ENCODE measurements at places on chromosomes 6 and 20.

- no peak overlapping the region for H3K27ac ChIP-seq
- H3K4me1 ChIP-seq, result peaks cover 36% of the 10 kb centered on the region
- H3K36me3 ChIP-seq, result no peaks in the 10 kb centered on the region
- DNase-seq, result no peak
- H3K4me3 ChIP-seq, result no peak overlapping the region
Observed at GRCh38 chr6:156787569-156788492, 10.7 kb downstream of the ARID1B start.

GRCh38 chr6:122116835-122117627 lies 282.4 kb upstream of the HSF2 start:
- DNase-seq, result no peak
- no peak overlapping the region for H3K4me3 ChIP-seq
- H3K36me3 ChIP-seq, result no peaks in the 10 kb centered on the region
- no peaks in the 10 kb centered on the region for H3K27me3 ChIP-seq

- DNase-seq, result no peak
- H3K27ac ChIP-seq, result no peak overlapping the region
- H3K4me1 ChIP-seq, result no peaks in the 10 kb centered on the region
- no peaks in the 10 kb centered on the region for H3K36me3 ChIP-seq
- H3K27me3 ChIP-seq, result no peaks in the 10 kb centered on the region
Observed at GRCh38 chr6:88535306-88535705, 369.2 kb upstream of the CNR1 start.

DNA sequence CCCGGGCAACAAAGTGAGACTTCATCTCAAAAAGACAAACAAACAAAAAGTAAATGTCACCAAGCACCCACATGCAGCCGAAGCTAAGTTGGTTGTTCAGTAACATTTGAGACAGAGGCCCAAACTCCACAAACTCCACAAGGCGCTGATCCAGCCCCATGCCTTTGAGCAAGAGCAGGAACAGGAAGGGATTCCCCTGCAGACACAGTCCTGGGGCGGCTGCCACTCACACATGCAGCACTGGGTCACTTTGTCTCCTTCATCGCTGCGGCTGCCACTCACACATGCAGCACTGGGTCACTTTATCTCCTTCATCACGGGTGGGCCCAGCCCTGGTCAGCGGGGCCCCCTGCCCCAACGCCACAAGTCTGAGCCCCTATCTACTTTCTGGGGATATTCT lies 246.9 kb upstream of the RREB1 start:
- H3K4me1 ChIP-seq, result peaks cover 8% of the 10 kb centered on the region
- no peaks in the 10 kb centered on the region for H3K36me3 ChIP-seq
- H3K27me3 ChIP-seq, result no peaks in the 10 kb centered on the region
- H3K4me3 ChIP-seq, result no peak overlapping the region

- no peaks in the 10 kb centered on the region for H3K4me1 ChIP-seq
- no peak for DNase-seq
- no peaks in the 10 kb centered on the region for H3K27me3 ChIP-seq
- H3K27ac ChIP-seq, result no peak overlapping the region
Observed at GRCh38 chr20:57883761-57884160, 173.9 kb upstream of the PMEPA1 start.

- no peaks in the 10 kb centered on the region for H3K27me3 ChIP-seq
- no peaks in the 10 kb centered on the region for H3K4me1 ChIP-seq
- no peak overlapping the region for H3K4me3 ChIP-seq
- DNase-seq, result no peak
- H3K27ac ChIP-seq, result no peak overlapping the region
Observed at GRCh38 chr20:64112691-64113443, 5.5 kb upstream of the NPBWR2 start.

- H3K4me3 ChIP-seq, result no peak overlapping the region
- no peaks in the 10 kb centered on the region for H3K27me3 ChIP-seq
- no peak for DNase-seq
- H3K27ac ChIP-seq, result no peak overlapping the region
- H3K4me1 ChIP-seq, result no peaks in the 10 kb centered on the region
- H3K36me3 ChIP-seq, result no peaks in the 10 kb centered on the region
Observed at GRCh38 chr20:4256874-4257273, 241.5 kb upstream of the RNF24 start.

GRCh38 chr20:51365670-51366069 lies 176.8 kb downstream of the NFATC2 start:
- H3K4me3 ChIP-seq, result no peak overlapping the region
- DNase-seq, result no peak
- no peaks in the 10 kb centered on the region for H3K36me3 ChIP-seq
- peak overlapping the region; percentile 38 for H3K27ac ChIP-seq

- H3K4me1 ChIP-seq, result no peaks in the 10 kb centered on the region
- no peak overlapping the region for H3K27ac ChIP-seq
- no peaks in the 10 kb centered on the region for H3K27me3 ChIP-seq
- no peaks in the 10 kb centered on the region for H3K36me3 ChIP-seq
- no peak overlapping the region for H3K4me3 ChIP-seq
- DNase-seq, result no peak
Observed at GRCh38 chr20:24506146-24506545, 36.7 kb downstream of the SYNDIG1 start.

DNA sequence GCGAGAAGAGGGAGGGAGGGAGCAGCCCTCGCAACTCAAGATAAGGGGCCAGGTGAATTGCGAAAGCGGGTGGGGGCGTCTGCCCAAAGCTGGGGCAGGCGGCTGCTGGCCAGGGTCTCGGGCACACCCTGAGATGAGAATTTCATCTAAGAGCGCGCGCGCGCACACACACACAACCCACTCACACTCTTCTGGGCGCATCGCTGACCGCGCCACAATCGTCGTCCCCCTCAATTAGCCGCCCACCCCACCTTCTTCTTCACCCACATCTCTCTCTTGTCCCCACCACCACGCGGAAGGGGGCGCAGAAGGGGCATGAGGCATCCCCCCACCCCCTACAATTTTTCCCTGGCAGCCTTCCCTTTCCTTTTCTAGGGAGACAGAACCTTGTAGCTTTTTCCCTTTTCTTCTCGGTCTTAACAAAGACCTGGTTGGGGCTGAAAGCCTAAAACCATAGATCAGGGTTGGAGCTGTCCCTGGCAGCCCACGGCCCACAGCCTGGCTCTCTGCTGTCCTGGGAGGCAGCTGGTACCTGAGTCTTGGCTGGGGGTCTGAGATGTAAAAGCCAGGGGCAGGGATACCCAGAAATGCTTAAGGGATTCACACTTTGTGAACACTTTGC lies 737 bp upstream of the PTPRT start:
- no peak overlapping the region for H3K4me3 ChIP-seq
- H3K4me1 ChIP-seq, result no peaks in the 10 kb centered on the region
- no peak overlapping the region for H3K27ac ChIP-seq
- H3K36me3 ChIP-seq, result no peaks in the 10 kb centered on the region
- DNase-seq, result no peak

- no peaks in the 10 kb centered on the region for H3K36me3 ChIP-seq
- peak overlapping the region; percentile 81 for H3K4me3 ChIP-seq
- peak overlapping the region; percentile 87 for H3K27ac ChIP-seq
- DNase-seq, result no peak
- H3K27me3 ChIP-seq, result no peaks in the 10 kb centered on the region
- peaks cover 15% of the 10 kb centered on the region for H3K4me1 ChIP-seq
Observed at GRCh38 chr20:32742322-32743236, 688 bp downstream of the COMMD7 start.

- peaks cover 9% of the 10 kb centered on the region for H3K4me1 ChIP-seq
- H3K36me3 ChIP-seq, result no peaks in the 10 kb centered on the region
Observed at GRCh38 chr20:53370345-53370961, 223.2 kb downstream of the ZNF217 start.

DNA sequence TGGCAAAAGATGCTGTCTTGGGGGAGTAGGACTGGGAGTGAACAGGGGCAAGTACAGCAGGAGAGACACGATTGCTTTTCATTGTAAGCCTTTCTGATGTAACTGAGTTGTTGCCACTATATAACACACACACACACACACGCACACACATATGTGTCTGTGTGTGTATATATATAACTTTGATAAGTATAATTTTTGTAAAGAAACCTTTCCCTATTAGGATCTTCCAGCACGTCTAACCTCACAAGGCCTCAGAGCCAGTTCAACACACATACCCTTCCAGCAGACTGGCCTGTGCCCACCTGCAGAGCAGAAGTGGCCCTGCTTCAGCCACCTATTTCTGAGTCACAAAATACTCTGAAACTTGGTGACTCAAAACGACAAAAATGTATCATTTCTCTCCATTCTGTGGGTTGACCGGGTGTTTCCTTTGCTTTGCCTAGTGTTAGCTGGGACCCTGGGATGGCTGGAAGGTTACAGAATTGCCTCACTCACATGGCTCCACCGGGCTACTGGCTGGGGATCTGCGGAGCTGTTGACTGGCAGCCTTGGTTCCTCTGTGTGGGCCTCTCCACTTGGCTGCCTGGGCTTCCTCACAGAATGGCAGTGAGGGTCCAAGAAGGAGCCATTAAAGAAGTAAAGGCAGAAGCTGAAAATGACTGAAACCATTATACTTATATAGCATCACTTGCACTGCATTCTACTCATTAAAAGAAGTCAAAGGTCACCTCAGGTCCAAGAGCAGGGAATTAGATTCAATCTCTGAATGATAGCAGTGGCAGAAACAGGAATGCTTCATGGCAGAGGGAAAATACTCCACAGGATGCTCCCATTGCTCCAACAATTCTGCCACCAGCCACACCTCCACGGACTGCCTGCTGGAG lies 126.4 kb downstream of the BANF2 start:
- H3K4me3 ChIP-seq, result no peak overlapping the region
- no peak overlapping the region for H3K27ac ChIP-seq
- no peak for DNase-seq
- no peaks in the 10 kb centered on the region for H3K36me3 ChIP-seq

- H3K27ac ChIP-seq, result no peak overlapping the region
- no peaks in the 10 kb centered on the region for H3K36me3 ChIP-seq
- no peaks in the 10 kb centered on the region for H3K27me3 ChIP-seq
Observed at GRCh38 chr6:5094327-5094726, 9.2 kb downstream of the PPP1R3G start.

GRCh38 chr6:71513036-71513435 lies 224.4 kb downstream of the OGFRL1 start:
- no peaks in the 10 kb centered on the region for H3K27me3 ChIP-seq
- no peak overlapping the region for H3K4me3 ChIP-seq
- H3K4me1 ChIP-seq, result peaks cover 16% of the 10 kb centered on the region
- no peak for DNase-seq

GRCh38 chr6:45900808-45901752 lies 114.6 kb downstream of the CLIC5 start:
- H3K4me3 ChIP-seq, result no peak overlapping the region
- no peak for DNase-seq
- H3K36me3 ChIP-seq, result no peaks in the 10 kb centered on the region
- no peaks in the 10 kb centered on the region for H3K27me3 ChIP-seq
- H3K4me1 ChIP-seq, result no peaks in the 10 kb centered on the region
- no peak overlapping the region for H3K27ac ChIP-seq

DNA sequence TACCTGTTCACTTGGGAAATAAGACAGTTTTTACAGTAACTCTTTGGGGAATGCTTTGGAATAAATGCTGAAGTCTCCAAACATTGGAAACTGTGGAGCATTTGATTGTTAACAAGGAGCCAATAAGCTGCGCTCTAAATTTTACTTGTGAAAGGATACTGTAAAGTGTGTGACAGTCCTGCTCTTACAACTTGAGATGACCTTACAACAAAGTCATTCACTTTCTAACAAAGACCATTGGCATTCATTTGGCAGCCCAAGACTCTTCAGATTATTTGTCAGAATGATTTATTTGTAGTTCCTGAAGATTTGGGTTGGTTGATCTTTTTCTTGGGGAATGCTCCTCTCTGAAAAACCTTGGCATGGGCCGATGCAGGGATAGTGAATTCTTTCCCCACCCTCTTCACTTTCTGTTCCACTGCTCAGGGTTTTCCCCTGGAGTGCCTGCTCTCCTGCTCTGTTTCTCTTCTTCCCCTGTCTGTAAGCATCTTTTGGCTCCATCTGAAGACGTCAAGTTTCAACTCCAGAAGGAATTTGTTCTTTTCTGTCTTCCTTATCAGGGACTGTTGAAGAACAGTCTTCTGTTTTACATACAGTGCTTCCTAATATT lies 116.4 kb downstream of the AKAP7 start:
- H3K4me3 ChIP-seq, result no peak overlapping the region
- H3K27me3 ChIP-seq, result no peaks in the 10 kb centered on the region
- H3K36me3 ChIP-seq, result no peaks in the 10 kb centered on the region
- H3K4me1 ChIP-seq, result peaks cover 8% of the 10 kb centered on the region
- no peak for DNase-seq
- H3K27ac ChIP-seq, result no peak overlapping the region

DNA sequence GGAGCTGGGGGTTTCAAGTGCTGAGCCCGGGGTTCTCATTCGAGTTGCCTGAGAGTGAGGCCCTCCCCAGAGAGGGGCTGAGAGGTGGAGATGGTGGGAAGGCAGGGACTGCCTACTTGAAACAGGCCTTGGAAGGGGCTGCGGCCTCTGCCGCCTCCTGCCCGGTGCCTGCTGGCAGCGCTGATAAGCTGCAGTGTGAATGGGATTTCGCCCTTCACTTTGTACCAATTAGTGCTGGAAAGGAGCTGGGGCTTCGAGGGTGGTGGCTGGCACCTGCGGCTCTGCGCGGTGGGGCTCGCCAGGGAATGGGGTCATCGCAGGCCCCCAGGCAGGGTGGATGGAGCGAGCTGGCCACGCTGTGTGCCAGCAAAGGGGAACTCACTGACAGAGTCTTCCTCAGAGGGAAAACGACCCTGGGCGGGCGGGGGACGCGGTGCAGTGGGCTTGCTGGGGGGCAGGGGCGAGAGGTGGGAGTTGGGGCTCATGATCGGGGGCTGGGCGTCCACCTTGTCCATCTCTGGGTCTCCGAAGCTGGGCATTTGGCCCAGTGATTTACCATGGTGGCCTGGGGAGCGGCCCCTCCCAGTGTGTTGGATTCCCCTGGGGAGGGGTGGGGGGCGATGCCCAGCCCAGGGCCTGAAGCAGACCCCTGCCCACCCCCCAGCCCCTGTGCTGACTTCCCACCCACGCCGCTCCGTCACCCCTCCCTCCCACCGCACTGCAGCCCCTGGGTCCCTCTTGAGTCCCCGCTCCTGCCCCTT lies 22.9 kb downstream of the COL20A1 start:
- H3K27ac ChIP-seq, result no peak overlapping the region
- H3K4me3 ChIP-seq, result no peak overlapping the region
- H3K36me3 ChIP-seq, result no peaks in the 10 kb centered on the region
- H3K27me3 ChIP-seq, result no peaks in the 10 kb centered on the region

- H3K27ac ChIP-seq, result no peak overlapping the region
- no peak overlapping the region for H3K4me3 ChIP-seq
- no peak for DNase-seq
Observed at GRCh38 chr20:35187584-35188190, 15.8 kb downstream of the PROCR start.

DNA sequence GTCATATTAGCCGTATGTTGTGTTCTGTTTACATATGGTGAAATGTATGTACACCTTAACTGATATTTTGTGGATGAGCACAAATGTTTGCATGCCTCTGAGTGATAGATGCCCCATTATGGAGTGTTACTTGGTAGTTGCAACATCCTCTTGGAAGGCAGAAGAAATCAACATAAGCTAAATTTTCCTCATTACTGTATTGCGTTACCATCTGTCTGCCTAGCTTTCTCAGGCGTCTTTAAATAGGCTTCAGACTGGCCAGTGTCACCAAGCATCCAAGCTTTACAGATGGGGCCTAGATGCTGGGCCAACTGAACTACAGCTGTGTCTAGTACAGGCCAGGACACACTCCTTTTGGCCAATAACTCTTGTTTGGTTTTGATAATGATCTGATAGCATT lies 250.6 kb downstream of the SAMD5 start:
- H3K27ac ChIP-seq, result no peak overlapping the region
- H3K27me3 ChIP-seq, result no peaks in the 10 kb centered on the region
- no peak overlapping the region for H3K4me3 ChIP-seq
